ENCODE measurements at places on chromosomes 13 and 19.

DNA sequence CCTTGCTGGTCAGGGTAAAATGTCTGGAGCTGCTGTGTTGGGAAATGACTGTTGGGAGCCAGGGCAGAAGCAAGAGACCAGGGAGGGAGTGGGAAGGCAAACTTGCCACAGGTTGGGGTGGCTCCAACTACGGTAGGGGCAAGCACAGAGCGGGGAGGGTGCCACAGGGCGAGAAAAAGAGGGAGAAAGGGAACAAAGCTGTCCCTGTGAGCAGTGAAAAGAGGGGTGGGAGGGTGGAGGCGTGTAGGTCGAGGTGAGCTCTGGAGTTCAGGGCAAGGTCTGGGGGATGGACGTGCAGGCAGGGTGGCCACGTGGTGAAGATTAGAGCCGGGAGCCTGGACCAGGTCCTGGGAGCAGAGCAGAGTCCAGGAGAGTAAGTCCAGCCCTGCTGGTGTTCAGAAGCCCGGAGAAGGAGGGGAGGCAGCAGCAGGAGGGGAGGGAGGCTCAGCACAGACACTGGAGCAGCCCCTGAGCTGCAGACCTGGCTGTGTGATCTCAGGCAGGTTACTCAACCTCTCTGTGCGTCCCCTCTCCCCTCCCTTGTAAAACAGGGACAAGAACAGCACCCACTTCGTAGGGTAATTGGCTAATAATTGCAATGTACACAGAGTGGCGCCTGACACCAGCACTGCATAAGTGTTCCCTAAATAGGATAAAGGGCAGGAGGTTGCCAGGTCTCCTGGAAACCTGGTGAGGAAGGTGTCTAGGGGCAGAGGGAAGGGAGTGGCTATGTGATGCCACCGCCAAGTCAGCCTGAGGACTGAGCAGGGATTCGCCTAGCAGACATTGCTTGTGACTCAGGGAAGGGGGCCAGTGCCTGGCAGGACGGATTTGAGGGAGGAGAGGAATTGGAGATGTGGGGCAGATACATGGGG is 3.2 kb upstream of the POLR2E start:
- DNase-seq = peak; percentile 13

- DNase-seq = no peak
Observed at GRCh38 chr13:36132376-36132775, 1.2 kb upstream of the DCLK1 start.

- no peak for DNase-seq
Observed at GRCh38 chr19:1961000-1961883, 20.3 kb downstream of the CSNK1G2 start.

GRCh38 chr19:5891572-5891937 is 12.0 kb downstream of the NDUFA11 start:
- DNase-seq = no peak

DNA sequence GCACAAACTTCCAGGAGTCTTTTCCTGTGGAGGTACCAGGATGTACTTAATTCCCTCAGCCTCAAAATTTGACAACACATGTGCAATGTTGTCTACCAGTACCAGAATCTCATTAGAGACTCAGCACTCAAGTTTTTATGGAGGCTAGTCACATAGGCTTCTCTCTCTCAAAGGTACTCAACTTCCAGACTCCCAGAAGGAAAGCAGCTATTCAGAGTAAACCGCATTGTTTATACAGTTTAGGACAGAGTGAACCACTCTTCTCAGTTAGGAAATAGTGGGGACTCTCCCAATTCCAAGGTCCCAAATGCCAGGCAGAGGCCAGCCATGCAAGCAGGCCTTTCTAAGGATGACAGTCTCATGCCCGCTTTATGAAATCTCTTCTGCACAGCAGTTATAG is 8.5 kb upstream of the C1QTNF9B start:
- no peak for DNase-seq

- DNase-seq = no peak
Observed at GRCh38 chr13:73288596-73288995, 229.8 kb downstream of the KLF5 start.

GRCh38 chr19:33819880-33820781 is 23.5 kb downstream of the KCTD15 start:
- peak; percentile 83 for DNase-seq

DNA sequence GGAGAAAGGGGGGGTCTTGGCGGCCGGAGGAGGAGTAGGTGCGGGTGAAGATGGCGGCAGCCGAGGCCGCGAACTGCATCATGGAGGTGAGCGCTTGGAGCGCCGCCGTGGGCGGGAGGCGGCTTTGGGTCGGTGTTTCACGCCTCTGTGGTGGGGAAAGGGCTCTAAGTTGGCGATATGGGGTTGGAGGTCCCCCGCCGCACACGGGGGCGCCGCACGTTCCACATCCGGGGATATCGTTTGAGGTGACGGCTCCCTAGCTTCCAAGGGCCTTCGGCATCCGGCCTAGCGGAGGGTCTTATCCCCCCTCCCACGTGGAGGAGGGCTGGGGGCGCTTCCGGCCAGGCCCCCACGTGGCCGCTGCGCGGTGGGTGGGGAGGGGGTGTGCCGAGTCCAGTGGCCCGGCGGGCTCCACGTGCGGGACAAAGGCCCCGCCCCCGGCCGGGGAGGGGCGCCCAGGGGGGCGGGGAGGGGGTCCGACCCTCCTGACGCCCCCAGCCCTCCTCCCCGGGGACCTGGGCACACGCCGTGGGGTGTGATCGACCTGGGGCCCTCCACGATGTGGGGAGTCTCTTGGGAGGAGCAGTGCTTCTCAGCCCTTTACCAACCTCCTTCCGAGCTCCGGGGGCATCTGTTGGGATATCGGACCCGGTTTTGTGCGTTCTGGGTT is at the start of gene PRMT1:
Gene PRMT1 (plus strand): TSS at position 41 of the 670 bp plus-strand sequence. CDS start 10 bp downstream, at position 51.
- DNase-seq = peak; percentile 43

DNA sequence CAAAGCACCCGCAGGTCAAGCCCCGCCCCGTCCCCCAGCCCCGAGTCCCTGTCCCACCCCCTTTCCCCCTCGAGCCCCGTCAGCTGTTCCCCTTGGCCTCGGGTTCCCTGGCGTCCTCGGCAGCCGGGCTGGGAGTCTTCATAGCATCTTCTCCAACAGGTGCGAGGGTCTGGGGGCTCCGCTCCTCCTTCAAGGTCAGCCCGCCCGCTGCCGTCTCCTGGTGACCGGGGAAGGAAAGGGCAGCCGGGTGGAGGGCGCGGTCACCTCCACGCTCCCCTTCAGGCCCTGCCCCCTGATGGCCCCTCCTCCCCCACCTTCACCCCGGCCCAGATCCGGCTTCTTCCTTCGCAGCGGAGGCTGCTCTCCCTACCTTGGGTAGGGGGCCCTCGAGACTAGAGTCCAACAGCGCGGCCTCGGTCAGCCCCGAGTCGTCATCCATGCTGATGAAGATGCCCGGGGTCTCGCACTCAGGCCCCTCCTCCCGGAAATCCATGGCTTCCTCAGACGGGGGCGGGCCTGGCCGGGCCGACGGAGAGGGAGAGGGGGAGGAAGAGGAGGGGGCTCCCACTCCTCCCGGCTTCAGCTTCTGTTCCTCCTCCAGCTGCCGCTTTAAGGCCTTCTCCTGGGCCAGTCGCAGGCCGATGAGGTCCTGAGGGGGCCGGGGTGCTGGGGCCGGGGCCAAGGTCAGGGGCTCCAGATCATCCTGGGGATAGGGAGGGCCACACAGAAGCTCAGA is 541 bp upstream of the RSPH6A start:
- DNase-seq = no peak

Data from fibroblast of skin of scalp (primary cell).